Activated CD4-positive, CD25-positive, alpha-beta regulatory T cell treated with anti-CD3 and anti-CD28 coated beads, Interleukin-2, amount 50 U/mL, for 16 hours (primary cell): ENCODE measurements at places on chromosomes 6 and 20.

- no peak for DNase-seq
Measured at GRCh38 chr20:51510936-51511605, 31.4 kb downstream of the NFATC2 start.

DNA sequence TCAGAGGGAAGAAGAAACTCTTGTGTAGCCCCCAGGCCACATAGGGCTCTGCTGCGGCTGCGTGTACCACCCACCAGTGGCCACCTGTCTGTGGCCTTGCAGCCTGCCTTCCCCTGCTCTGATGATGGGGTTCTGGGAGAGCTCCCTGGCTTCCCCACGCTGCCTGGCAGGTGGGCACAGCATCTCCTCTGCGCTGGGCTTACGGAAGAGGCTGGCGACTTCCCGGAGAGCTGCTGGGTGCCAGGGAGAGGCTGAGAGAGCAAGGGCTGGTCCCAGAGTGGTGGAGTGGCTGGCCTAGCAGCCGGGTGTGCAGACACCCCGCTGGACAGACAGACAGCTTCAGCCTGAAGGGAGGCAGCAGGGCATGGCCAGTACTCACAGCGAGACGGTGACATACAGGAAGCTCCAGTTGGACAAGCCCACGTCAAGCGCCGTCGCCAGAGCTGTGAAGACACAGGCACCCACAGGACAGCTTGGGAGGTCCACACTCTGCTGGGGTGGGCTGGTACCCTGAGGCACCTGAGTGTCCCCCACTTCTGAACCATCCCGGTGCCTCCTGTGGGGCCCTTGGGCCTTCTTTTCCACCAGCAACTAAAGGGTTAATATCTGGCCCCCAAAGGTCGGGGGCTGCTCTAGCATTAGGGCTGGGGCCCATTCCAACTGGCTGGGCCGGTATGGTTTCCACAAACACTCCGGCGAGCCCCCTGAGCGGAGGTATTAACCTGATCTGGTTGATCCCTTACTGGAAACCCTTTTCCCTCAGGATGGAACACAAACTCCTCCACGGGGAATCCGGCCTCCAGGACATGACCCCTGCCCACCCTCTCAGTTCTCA lies 48.1 kb upstream of the CDH22 start:
- DNase-seq, result no peak

GRCh38 chr6:26502626-26503025 lies 2.5 kb downstream of the BTN1A1 start:
- no peak for DNase-seq

GRCh38 chr6:122718616-122719015 lies 60.9 kb upstream of the FABP7 start:
- DNase-seq, result no peak
